ENCODE measurements at places on chromosomes 4 and X.

DNA sequence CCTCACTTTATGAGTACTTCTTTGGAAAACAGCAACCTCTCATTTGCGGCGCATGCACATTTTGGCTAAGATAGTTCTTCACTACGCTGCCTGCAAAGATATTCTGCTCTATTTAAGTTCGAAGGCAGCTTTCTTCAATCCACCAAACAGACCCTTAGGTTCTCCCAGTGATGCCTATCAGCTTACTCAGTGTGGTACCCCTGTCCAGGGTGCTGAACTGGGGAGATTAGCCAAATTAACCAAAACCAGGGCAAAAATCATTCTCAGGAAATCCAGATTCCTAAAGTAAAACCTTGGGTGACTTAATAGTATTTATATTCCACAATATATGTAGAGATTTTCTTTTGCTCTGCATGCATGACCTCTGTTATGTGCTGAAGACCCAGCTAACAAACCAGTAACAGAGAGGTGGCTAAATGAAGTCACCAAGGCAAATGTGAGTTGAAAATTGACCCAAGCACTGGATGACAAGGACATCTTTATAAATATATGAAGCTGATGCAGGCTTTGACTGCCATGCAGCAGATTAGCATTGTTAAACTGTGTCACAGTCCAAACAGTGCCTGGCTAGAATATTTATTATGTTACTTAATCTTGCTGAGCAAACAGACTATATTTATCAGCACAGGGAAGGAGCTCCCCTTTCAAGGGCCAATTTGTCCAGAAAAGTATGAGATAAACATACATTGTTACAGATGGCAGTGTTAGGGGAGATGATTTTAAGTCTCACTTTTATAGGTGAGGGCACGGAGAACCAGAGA, 418.2 kb downstream of the STIM2 start:
- no peak for DNase-seq

DNA sequence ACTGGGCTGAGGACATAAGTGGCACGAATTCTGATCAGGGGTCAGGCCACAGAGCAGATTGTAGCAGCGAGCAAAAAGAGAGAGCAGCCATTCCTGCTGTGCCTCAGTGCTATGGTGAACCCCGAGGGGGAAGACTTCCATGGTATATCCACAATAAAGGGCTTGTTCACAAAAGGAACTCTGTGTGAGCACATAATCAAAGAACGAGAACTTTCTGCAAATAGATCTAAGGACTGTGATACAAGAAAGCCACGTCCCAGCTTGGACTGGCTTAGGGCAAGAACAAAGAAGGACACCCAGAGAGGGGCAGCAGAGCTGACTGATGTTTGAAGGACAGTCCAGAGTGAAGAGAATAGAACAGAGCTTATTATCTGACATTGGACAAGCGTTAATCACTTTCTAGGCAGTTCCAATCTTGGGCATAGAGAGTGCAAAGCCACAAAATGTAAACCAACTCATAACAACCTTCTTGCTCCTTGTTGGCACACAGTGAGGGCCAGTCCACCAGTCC, 24.0 kb downstream of the PPEF2 start:
- DNase-seq: no peak

DNA sequence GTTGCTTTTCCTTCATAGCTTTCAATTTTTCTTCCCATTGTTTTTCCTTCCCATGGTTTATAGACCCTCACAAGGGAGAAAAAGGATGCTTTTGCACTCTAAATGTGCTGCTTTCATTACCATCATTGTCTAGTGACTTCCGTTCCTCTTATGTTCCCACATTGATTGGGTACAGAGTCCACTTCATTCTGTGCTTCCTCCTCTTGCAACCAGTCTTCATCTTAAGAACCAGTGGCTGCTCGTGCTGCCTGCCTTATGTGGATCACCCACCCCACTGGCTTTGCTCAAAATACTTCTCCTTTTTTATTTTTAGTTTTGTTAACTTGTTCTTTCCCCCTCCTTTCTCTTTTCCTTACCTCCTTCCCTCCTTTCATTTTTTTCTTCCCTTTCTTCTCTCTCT, 76.5 kb upstream of the BOD1L1 start:
- DNase-seq: no peak

DNA sequence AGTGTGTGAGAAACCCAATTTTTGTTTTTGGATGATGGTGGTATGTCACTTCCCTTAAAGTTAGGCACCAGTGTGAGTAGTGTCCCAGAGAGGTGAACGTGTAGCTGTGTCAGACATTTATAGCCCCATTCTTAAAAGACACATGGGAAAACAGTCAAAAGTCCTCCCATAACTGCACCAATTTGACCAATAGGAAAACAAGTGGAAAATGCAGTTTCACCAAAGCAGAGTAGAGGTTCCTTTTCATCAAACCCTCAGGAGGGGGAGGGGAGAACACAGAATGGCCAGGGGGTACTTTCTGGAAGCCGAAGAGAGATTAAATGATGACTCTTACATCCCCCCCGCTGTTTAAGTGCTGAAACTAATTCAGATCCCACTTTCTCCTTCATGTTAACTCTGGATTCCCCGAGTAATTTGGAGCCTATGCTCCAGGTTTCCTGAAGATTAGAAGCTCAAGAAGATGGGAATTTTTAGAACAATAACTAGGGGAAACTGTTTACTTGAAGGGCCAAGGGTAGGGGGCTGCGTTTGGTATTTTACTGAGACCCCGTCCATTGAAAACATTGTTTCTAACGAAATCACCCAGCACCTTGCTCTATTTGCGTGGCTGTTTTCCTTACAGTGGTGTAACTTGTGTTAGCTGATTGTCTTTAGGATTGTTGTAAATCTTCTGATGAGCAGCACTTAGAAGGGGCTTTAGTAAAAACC, 2.1 kb upstream of the LEF1 start:
- DNase-seq: no peak

GRCh38 chr4:107906458-107907100, 24.8 kb upstream of the CYP2U1 start:
- DNase-seq: no peak

- no peak for DNase-seq
These were observed 819 bp downstream of the NSG1 start for GRCh38 chr4:4387531-4388310.

DNA sequence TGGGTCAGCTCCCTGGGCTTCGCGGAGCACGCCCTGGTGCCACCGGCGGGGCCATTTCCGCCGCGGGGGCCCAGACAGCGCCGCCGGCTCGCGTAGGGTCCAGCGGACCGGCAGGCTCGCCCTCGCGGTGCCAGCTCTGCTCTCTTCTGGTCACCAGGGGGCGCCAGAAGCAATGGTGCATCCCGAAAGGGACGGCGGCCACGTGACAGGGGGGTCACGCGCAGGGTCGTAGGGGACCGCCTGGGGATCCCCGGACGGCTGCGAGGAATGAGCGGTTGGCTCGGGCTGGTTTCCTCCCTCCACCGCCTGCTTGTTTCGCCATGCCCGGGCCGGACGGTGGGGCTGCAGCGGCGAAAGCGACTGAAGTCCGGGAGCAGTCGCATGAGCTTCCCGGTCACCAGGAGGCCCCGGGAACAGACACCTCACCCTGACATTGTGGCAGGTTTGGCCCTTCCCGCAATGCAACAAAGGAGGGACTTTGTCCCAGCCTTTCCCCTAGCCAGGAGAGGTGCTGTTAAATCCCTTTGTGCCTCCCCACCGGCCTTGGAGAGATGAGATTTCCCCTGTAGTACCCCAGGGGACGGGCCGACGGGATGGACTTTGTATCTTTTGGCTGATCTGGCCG, 15.8 kb downstream of the ZCCHC12 start:
- no peak for DNase-seq

- DNase-seq: no peak
These were observed 3.6 kb downstream of the OTUD4 start for GRCh38 chr4:145176641-145177432.

DNA sequence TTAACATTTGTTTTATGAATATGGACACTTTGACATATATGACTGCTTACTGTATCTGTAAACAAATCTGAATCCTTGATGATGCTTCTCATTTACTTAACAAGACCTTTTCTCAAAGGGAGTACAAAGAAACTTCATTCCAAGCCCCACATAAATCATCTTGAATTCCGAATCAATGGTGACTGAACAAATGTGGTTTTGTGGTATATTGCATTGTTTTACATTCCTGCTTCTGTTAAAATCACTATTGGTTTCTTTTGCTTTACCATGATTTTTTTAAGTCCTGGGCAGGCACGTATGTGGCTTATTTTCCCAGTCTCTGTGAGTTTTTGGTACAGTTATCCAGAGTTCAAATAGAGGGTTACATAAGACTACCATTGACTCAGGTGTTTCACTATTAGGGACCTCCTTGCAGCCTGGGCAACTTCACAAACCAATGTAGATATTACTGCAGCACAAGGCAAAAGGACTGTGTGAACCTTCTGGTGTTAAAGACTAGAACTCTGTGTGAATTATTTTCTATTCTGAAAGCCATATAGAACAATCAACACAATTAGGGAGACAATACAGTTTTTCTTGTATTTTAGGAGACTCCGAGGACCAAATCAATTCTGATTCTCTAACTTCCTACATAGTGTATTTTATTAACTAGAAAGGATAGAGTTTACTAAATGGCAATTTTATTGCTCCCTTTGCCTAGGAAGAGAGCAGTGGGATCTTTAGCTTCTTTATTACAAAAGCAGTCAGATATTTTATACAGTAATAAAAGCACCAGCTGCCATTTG, 196.4 kb downstream of the GALNTL6 start:
- no peak for DNase-seq

DNA sequence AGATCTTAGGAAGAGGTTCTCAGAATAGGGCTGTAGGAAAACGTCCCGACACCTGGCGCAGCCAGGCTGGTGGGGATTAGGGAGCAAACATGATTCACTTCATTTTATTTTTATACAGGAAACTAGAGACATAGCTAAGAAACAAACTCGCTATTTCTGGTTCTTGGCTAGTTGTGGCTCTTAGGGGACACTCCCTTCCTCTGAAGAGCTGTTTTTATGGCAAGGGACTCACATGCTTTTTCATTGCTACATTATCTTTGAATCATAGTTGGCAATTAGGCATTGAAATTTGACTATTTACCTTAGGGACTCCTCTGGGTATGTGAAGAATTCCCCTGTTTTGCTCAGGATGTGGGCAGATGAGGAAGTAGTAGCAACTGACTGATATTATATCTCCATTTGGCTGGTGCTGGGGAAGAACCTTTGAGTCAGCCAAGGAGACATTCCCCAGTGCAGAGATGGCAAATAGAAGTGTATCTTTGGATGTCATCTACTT, 174.5 kb downstream of the SMIM20 start:
- DNase-seq: no peak

DNA sequence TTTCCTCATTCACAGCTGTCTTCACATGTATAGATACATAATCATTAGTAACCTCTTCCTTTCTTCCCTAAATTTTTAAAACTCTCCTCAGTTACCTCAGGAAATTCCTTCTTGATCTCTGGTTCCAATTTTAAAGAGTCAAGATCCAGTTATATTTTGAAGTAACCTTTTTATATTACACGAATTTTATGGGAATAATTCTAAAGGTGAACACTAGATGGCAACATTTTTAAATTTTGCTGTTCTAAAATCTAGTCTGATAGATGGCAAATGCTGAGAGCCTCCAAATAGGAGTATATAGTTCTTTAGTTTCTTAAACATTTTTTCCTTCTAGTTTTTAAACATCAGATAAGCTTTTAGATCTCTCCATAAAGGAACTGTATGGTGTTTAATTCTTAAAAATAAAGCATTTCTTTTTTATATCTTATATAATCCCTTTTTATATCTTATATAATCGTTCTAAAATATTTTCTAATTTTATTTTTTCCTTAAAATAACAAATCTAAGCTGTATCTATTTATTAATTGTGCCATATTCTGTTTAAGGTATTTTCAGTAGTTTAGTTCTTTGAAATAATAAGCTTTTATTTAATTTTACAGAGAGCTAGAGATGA, 37.9 kb upstream of the PAPSS1 start:
- DNase-seq: no peak

DNA sequence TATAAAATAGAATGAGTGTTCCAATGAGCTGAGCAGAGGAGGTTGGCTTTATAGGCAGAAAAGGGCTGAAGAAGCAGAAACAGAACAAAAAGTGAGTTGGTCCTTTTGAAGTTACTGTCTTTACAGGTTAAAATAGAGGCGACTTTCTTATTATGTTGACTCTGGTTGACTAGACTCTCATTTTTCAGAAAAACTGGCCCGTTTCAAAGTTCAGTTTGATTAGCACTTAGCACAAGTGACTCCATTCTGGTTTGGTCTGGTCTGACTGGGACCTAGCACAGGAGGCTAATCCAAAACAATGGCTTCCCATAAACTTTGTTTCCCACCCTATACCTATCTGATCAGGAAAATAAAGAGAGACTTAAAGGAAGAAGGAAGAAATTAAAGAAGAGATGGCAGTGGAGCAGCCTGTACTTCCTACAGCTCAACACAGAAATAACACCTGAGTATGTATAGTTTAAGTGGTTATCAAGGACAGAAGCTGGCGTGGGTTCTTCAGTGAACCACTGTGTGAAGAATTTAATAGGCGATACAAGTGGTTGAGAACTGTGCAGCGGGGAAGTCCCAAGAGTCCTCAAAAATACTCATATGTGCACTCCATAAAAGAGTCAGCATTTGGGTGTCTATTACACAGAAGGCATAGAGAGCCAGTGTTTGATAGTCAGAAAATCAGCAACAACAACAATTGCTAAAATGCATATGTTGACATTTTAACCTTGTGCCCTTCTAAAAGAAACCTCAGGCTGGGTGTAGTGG, 554.8 kb upstream of the HTR2C start:
- DNase-seq: no peak

- DNase-seq: no peak
These were observed 11.7 kb downstream of the OTUD5 start for GRCh38 chrX:48945517-48946348.

GRCh38 chr4:3302173-3302785, 9.5 kb downstream of the RGS12 start:
- DNase-seq: no peak

GRCh38 chrX:73812256-73812655, 249.3 kb downstream of the CHIC1 start:
- DNase-seq: no peak

- DNase-seq: no peak
These were observed 353.7 kb downstream of the GASK1B start for GRCh38 chr4:157818946-157819692.

- no peak for DNase-seq
These were observed 526.3 kb upstream of the FAM241A start for GRCh38 chr4:111618908-111619307.

- DNase-seq: no peak
These were observed 16.5 kb downstream of the ADH6 start for GRCh38 chr4:99202536-99202935.

DNA sequence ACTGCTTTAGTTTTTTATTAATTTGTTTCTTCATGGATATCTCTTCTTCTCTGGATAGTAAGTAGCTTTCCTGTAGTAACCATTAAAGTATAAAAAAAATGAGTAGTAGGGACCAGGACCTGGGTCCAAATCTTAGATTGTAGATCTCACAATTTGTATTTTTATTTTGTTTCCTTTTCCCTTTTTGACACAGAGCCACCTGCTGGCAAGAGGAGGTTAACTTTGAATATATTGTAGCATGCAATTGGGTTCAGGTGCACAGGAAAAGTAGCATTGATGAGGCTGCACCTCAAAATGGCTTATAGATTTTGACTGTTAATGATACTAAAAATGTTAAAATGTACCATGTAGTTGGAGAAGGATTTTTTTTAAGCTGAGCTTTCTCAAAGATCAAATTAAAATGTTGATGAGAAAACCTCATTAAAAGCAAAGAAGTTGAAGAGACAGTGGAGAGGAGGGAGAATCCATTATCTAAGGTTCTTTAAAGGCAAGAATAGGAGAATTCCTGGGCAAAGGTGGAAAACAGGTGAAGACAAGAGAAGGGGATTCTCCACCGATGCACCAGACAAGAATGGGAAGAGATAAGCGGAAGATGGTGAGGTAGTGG, 48.3 kb upstream of the HPGDS start:
- DNase-seq: no peak

GRCh38 chrX:11641349-11642065, 24.2 kb downstream of the ARHGAP6 start:
- no peak for DNase-seq

GRCh38 chrX:105266456-105266855, 46.0 kb upstream of the TEX13A start:
- no peak for DNase-seq

Data from cerebellar nuclear complex (tissue), 1 donor.